ENCODE measurements at places on chromosomes 1 and 21.

DNA sequence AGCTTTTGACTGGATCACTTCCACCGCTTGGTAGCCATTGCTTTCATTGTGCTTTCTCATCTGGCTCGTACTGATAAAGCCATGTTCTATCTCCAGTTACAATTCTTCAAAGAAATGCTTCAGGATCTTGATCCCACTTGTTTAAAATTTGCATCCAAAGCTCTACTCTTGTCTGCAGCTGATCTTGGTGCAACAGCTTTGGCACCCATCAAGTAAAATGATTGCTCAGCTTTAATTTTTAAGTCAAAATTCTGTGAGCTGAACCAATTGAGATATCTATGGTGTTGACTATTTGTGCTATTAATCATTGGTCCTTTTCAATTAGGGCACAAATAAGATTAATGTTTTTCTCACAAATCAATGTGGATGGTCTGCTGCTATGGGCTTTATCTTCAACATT, 54.8 kb upstream of the DUSP10 start:
- DNase-seq: no peak

DNA sequence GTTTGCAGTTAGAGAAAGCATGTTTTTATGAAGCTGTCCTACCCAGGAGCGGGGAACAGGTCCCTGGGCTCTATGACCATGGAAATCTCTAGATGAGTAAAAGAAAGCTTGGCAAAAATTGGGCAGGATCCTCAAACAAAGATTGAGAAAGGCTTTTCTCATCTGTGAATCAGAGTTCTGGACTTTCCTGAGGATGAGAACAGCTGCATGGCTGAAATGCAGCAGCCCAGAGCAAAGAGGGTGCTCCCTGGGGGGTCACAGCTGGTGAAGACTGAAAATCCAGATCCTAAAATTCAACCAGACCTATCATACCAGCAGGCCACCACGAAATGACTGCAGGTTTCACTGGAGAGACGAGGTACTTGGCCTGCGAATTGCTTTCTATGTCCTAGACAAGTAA, 65.7 kb upstream of the APP start:
- DNase-seq: no peak

GRCh38 chr1:209412036-209412435, 171.5 kb upstream of the CAMK1G start:
- peak; percentile 33 for DNase-seq

DNA sequence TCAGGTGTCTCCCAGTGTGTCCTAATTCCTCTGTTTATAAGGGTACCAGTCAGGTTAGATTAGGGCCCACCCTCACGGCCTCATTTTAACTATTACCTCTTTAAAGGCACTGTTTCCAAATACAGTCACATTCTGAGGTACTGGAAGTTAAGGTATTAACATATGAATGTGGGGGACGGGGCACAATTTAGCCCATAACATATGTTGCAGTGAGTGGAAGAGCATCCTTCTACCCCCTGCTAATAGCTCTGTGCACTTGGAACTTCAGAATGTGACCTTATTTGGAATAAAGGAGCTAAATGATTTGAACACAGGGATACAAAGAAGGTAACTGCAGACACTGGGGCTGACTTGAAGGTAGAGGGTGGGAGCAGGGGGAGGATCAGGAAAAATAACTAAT, 67.3 kb upstream of the ADGRL2 start:
- DNase-seq: no peak

GRCh38 chr1:54988975-54989374, 8.5 kb downstream of the TMEM61 start:
- no peak for DNase-seq

DNA sequence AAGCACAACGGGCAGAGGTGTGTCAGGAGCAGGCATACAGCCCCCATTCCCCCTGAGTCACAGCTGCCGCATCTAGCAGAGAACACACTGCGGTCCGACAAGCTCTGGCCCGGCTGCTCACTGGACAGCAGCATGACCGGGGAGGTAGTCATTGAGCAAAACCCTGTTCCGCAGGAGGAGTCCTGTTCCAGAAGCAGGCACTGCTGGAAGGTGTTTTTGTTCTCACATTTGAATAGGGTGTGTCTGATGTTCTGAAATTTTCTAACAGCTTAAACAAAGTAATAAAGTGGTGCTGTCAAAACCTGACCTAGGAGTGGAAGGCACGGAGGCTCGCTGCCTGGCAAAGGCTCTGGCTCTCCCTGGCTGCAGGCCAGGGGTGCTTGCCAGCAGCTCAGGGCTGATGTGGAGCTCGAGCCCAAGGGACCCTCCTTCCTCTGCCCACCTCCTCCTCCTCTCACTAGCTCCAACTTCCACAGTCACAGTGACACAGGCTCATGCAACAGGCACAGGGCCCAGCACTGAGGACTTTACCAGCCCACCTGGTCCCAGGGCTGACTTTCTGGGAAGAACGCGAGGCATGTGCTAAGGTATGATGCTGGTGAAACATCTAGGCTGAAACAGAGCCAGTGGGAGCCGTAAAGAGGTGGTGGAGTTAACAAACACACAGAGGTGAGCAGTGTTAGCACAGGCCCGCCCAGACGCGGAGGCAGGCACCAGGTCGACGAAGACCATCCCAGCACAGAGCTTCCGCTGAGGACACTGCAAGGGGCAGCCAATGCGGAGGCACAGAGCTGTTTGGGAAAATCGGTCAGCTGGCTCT, 118.6 kb upstream of the IFFO2 start:
- DNase-seq: peak; percentile 61
